Activated CD4-positive, alpha-beta T cell treated with anti-CD3 and anti-CD28 coated beads, Interleukin-2, amount 10 ng/mL, durations not matched to agents 7 days and 5 days (primary cell): ENCODE measurements at places on chromosomes 2 and 18. TPM values are rescaled to one million over a fixed set of nuclear protein-coding genes. Genes with fewer than 3 reads are reported as not detected.
A peak's percentile ranks its signal among the peaks of the same experiment; 100 is the strongest.

The MC2R gene
- total RNA-seq, result not detected

- DNase-seq, result no peak
Observed at GRCh38 chr18:332007-332406, 64.2 kb upstream of the THOC1 start.

- DNase-seq, result no peak
Observed at GRCh38 chr2:233792720-233793119, 14.6 kb downstream of the MROH2A start.

The ZSWIM2 gene
- not detected for total RNA-seq

The CWC22 gene
- 24.0 TPM for total RNA-seq

GRCh38 chr2:25757906-25758305 lies 84.5 kb upstream of the DTNB start:
- no peak for DNase-seq

The NEB gene
- total RNA-seq, result 0.48 TPM

DNA sequence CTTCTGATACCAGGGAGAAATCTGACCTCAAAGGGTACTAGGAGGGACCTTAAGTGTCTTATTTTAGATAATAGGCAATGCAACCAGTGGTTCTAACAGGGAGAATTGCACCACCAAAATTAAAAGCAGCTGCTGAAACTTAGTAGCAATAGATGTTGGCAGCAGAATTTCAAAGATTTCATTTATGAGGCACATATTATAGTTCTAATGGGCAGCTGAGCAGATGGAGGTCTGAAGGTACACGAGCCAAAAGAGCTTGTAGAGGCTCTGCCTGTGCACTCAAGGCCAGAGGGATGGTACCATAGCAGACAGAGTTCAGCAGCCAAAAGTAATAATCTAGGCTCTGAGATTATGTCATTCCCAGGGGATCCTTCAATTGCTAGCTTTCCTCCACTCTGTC lies 87.3 kb upstream of the NCKAP5 start:
- DNase-seq, result no peak

GRCh38 chr2:81403508-81403907 lies 1099.0 kb upstream of the LRRTM1 start:
- no peak for DNase-seq

The NEU2 gene
- not detected for total RNA-seq

DNA sequence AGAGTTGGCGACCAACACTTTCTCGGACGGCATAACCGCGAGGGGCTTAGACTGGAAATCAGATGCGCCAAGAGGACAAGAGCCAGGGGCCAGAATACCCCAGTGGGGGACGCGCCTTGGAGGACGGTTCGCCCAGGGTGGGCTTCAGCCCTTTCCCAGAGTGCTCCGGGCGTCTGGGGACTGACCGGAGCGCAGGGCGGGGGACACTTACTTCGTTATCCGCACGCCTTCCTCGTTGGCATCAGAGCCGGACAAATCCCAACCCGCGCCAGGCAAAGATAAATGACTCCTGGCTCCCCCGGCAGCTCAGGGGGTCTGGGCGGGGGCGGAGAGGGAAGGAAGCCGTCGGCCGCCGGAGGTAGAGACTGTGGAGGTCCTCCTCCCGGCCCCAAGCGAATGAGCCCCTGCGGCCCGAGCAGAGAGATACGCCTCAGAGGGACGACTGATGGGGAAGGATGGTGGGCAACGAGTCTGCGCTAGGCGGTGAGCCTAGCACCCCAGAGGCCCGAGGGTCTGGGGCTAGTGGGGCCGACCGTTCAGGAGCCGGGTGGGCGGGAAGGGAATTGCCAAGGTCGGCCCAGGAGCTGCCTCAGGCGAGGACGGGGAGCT lies 4.7 kb upstream of the SATB2 start:
- no peak for DNase-seq

DNA sequence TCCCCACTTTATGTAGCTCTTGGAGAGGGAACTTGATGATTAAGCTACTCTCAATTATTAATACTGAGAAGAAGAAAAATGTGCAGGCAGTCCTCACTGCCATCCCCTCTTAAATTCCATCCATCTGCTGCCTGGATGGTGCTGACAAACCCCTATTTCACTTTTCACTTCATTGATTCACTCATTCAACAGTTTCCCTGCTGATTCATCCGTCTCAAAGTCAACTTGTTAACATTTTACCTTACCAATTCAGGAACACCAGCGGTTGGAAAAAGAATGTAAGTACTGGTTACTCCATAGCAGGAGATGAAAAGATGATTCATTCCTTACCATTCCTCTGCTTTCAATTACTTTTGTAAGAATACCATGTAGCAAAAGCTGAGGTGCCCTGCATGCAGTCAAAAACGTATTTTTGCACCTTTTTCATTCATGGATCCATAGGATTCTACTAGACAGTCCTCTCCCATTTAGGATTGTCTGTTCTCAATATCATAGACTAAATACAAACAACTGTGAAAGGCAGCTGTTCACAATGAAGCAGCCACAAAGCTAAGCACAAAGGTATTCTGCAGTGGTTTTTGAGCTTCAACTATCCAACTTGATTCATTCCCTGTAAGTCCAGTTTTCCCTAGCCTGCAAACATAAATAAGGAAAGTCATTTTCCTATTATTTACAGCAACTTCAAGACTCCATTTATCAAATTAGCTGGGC lies 262.0 kb downstream of the MREG start:
- no peak for DNase-seq

The OR6B2 gene
- not detected for total RNA-seq

- no peak for DNase-seq
Observed at GRCh38 chr2:150209746-150210145, 277.7 kb downstream of the RND3 start.

DNA sequence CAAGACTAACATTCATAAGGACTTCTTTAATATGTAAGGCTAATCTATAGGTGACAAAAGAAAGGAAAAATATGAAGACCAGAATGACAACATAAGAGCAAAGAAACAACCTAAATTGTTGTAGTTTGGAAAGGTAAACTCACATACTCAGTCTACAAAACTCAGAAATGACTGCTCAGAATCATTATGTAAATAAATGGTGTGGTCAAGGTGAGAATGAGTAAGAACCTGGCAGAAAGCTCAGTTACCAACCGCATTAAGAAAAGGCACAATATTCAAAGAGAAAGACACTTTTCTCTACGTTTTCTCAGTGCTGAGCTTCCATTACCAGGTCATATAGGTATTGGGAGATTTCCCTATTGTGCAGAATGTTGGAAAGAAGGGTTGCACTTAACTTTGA lies 15.8 kb downstream of the ATF2 start:
- no peak for DNase-seq

- peak; percentile 65 for DNase-seq
Observed at GRCh38 chr18:62715759-62716615, 646 bp downstream of the PHLPP1 start.

DNA sequence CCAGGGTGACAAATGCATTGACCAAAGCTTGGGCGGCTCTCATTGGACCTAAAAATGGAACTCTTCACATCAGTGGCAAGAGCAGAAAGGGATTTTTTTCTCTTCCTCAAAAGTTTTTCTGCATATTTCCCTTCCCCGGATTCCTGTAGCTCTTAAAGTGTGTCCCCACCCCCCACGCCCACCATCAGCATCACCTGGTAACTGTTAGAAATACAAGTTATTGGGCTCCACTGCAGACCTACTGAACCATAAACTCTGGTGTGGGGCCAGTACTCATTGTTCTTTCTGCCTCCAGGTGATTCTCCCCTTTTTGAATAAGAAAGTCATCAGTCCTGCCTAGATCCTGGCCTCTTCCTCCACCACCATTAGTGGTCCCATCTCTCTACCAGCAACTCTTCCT lies 1.3 kb upstream of the MYO5B start:
- no peak for DNase-seq

DNA sequence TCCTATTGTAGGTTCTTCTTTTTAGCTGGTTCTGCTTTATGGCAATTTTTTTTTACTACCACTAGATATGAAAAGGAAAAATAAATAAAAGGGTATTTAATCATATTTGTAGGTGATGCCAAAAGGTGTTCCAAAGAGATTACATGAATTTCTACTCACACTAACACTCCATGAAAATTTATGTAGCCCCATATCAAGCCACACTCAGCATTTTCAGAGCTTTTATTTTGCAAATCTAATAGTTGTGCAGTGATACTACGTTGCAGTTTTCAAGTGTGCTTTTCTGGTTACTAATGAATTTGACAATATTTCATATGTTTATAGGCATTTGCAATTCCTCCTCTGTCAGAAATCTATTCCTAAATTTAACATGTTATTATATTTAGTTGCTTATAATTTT lies 363.9 kb upstream of the TMEFF2 start:
- DNase-seq, result no peak

The SNTG2 gene
- not detected for total RNA-seq

The SH3BP4 gene
- not detected for total RNA-seq
